A549 (cell line): ENCODE measurements at places on chromosomes 2 and 18. TPM values are rescaled to one million over a fixed set of nuclear protein-coding genes. Genes with fewer than 3 reads are reported as not detected.

GRCh38 chr18:3248658-3249359 lies 1.2 kb downstream of the MYL12A start:
- peak; percentile 70 for DNase-seq

Gene LRRC30
- not detected in 3 replicates for polyA plus RNA-seq

GRCh38 chr18:8252371-8252770 lies 356.9 kb upstream of the RAB12 start:
- no peak for DNase-seq

Gene FBLN7
- polyA plus RNA-seq: 0.31 to 0.63 TPM (median 0.63 TPM) in 3 replicates

- no peak for DNase-seq
These were observed 416.8 kb downstream of the RNF144A start for GRCh38 chr2:7333960-7334493.
